ENCODE measurements at places on chromosomes 2 and 18. TPM values are rescaled to one million over a fixed set of nuclear protein-coding genes. Genes with fewer than 3 reads are reported as not detected.

DNA sequence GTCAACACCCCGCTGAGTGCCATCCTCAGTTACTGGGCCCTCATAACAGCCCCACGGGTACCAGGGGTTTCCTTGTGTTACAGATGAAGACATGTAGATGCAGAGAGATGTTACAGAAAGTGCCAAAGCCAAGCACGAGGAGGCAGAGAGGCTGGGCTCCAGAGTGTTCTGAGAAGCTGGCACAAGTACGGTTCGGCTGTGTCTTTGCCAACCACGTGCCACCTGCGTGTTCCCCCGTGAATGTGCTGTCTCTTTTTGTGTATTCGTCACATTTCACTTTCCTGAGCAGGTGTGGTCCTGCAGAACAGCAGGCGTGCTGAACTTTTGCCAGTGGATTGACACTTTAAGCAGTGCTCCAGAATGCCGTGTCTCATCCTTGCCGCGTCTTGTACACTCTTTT is 124.6 kb downstream of the NCK2 start:
- DNase-seq = no peak

GRCh38 chr2:30223413-30223874 is 7.9 kb upstream of the LBH start:
- no peak for DNase-seq

- no peak for DNase-seq
Measured at GRCh38 chr2:238635647-238636051, 208.9 kb downstream of the ASB1 start.

GRCh38 chr2:36362291-36362690 is 6.7 kb downstream of the CRIM1 start:
- DNase-seq = no peak

- DNase-seq = no peak
Measured at GRCh38 chr2:132519566-132519965, 103.0 kb downstream of the GPR39 start.

DNA sequence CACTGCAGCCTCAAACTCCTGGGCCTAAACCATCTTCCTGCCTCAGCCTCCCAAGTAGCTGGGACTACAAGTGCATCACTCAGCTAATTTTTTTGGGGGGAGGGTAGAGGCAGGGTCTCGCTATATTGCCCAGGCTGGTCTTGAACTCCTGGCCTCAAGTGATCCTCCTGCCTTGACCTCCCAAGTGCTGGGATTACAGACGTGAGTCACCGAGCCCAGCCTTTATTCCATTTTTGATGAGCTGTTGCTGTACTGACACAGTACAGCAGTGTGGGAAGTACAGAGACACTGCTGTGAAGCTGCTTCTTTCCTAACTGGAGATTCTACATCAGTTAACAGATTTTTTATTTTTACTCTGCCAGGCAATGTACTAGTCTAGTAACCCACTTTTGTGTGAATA is 18.8 kb downstream of the PTRHD1 start:
- DNase-seq = no peak

DNA sequence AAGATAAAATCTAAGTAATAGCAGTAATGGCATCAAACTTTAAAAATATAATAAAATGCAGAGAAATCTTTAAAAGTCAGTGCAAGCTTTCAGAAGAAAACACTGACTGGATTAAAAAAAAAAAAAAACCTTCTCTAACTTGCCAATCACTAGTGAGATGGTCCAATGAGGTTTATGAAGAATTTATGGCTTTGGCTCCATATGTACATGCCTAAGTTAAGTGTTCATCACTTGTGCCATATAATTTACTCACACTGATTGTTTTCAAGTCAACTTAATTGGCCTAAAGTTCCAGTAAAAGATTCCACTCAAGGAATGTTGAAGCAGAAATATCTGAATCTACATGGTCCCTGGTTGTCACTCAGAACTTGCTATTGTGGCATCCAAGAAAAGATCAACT is 40.7 kb upstream of the RAB27B start:
- no peak for DNase-seq

DNA sequence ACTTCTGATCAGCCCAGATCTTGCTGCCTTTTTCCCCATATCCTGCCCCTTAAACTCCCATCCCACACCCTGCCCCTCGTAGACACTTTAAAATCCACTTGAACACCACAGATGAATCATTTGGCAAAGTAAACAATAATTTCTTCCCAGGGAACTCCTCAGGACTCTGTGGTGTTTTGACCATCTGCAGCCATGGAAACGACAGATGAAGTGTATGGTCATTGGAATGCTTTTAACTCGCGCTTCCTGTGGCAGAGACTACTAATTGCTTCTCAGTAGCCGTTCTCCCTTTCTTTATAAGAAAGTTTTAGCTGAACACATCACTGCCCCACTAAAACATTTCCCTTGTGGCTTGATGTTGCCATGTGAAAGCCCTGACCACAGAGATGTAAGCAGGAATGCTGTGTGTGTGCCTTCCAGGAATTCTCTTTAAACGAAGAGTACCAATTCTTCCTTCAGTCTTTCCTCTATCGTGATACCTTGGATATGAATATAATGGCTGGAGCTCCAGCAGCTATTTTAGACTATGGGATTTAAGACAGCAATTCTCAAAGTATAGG is 92.7 kb upstream of the PARD3B start:
- peak; percentile 97 for DNase-seq

- DNase-seq = no peak
Measured at GRCh38 chr2:4551691-4552474, 848.5 kb downstream of the DCDC2C start.

DNA sequence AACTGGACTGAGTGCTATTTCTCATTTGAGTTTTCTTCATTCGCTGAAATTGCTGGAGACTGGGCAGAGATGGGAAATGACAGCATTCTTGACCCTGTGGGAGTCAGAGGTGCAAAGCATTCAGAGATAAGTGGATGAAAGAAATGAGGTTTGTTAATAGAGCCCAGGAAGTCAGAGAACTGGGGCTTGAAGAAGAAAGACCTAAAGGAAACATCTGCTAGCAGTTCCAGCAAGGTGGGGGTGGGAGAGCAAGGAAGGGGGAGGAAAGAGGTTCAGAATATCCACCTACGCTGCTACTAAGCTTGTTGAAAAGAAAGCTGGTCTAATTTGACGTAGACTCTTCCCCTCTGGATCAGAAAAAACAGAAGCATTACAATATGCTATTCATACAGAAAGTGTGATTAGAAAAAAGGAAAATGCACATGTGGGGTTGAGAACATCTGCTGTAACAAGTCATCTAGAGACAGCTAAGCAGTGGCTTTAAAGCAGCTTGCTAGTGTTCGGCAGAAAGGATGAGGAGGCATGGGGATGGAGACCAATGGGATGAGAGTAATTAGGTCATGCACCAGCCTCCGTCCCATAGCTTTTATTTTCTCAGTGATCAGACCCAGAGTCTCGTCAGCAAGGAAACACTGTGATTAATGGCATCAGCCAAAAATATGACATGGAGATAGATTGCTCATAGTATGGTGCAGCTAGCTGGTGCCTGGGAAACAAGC is 29.7 kb downstream of the NAB1 start:
- no peak for DNase-seq

Gene ZSWIM2
- not detected for total RNA-seq

Gene ZDBF2
- total RNA-seq = 7.9 TPM

Gene CDH2
- total RNA-seq = 83.5 TPM

Gene CAPN14
- 1.6 TPM for total RNA-seq

Gene HOXD8
- 22.0 TPM for total RNA-seq

Gene HOXD11
- not detected for total RNA-seq

Gene UGT1A8
- 0.87 TPM for total RNA-seq

Gene MDH1B
- total RNA-seq = 5.2 TPM

Gene GALNT13
- not detected for total RNA-seq

All from Caki2 (cell line).